ENCODE measurements at places on chromosomes 11 and 22.
A peak's percentile ranks its signal among the peaks of the same experiment; 100 is the strongest.

DNA sequence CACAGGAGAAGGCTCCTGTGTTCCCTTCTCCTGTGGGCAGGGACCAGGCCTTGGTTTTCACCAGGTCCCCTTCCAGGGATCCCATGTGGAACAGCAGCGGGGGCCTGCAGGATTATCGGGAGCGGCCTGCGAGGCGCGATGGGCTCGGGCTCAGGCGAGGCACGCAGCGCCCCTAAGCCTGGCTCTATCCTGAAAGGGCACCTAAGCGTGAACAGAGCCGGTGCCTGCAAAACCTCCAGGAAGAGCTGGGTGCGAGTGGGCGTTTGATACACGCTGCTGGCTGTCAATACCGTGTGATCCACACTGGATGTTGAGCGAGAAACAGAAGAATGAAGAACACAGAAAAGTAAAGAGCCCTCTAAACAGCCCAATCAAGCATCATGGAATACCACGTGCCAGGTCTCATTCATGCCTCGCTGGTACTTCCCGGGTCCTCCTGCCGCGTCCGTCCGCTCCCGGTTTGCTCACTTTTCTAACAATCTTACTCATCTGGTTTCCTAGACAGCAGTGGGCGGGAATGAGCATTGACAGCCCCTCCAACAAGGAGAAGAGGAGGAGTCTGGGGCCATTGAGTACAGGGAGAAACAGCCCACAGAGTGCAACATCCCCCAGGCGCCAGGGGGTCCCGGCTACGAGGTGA is 12.5 kb downstream of the OSBPL5 start:
- no peak for DNase-seq

DNA sequence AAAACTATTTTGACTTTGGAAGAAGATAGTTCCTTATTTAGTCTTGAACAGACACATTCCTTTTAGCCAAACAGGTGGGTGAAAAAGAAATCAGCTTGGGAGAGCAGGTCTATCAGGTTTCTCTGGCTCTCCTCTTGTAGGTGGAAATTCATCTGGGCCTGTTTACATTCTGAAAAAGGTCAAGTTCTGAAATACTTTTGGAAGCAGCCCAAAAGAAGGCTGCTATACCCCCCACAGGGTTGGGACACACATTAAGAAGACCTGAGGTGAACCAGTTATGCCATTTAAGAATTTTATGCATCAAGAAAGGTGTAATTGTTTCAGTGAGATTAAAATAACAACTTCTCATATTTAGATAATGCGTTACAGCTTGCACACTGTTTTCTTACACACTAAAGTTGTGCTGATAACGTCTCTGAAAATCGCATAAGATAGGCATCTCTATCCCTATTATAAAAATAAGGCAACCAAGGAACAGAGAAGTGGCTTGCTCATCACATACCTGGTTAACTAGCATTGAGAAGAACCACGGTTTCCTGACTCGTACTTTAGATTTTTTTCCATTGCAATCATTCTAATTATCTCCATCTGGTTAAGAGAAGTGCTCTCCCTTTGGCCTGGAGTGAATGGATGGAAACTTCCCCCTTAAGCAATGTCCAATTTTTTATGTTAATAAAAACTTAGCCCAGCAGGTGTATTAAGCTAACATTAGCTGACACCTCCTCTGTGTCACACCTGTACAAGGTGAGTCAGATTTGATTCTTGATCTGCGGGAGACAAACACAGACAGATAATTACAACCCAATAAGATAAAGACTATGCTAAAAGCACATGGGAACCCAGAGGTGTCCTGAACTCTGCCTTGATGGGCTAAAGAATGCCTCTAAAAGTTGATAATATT is 60.5 kb upstream of the UCP3 start:
- no peak for DNase-seq

DNA sequence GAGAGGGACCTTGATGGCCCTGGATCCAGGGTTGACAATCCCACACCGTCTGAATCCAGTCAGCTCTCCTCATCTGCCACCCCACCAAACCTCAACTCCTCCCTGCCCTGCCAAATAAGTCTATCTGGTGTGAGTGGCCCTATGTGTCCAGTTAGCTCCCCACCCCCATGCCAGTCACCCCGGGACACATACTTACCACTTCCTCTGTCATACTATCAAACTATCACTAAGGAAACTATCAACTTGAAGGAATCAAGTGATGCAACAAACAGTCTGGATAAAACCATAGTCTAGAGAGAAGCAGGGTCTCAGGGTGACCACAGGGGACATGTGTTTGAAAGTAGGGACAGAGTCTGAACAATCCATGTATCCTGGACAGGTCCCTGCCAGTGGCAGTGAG is 13.2 kb upstream of the CSF2RB start:
- DNase-seq, result no peak

GRCh38 chr11:36057379-36058042 is 113.6 kb downstream of the LDLRAD3 start:
- DNase-seq, result no peak

DNA sequence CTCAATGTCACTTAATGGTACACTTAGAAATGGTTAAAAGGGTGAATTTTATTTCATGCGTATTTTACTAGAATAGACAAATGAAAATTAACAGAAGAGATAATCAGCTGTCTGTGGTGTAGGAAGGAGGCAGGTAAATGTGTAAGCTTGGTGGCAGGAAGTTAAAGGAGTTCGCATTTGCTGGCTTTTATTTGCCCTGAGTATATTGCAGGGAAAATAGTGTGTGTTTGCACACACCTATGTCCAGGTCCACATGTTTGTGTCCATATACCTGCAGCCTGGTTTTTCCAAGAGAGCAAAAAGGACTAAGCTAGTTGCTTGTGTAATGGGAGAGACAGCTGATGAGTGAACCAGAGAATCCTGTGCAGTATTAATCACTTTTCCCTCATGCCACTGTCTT is 16.0 kb downstream of the NTM start:
- no peak for DNase-seq

- DNase-seq, result no peak
These were observed 597.2 kb downstream of the DLG2 start for GRCh38 chr11:85029964-85030363.

DNA sequence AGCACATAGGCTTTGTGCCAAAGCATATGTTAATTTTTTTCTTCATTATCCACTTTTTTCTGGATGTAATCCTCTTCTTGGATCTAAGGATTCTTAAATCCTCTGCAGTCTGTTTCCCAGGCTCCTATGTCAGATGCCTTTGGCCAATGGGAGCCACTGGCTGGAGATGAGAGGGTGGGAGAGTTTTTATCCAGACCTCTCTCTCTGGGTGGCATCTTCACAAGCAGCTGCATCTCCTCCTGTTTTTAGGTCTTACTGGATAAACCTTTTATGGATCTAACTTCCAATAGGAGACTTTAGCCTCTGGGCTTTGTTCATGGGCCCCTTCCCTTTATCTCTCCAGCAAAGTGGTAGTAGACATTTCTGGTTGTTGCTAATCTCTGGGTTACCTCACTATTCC is 22.4 kb upstream of the MPPED2 start:
- no peak for DNase-seq

DNA sequence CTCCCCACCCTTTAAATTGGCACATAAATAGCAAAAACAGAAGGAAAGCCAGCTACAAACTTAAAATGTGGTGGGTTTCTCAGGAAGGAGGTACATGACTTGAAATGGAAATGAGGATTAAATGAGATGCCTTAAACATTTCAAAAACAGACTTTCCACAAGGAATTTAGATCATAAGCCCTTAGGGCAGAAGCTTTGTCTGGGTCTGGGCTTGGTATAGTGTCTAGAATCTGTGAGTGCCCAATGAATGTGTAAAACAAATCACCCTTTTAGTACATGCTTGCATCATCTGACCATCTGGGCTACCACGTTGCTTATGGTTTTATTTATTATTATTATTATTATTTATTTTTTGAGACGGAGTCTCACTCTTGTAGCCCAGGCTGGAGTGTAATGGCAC is 37.1 kb upstream of the CREB3L1 start:
- no peak for DNase-seq

- DNase-seq, result no peak
These were observed 98.2 kb downstream of the MSANTD4 start for GRCh38 chr11:105923807-105924206.

GRCh38 chr11:75656044-75656727 is 12.7 kb downstream of the MAP6 start:
- DNase-seq, result no peak

DNA sequence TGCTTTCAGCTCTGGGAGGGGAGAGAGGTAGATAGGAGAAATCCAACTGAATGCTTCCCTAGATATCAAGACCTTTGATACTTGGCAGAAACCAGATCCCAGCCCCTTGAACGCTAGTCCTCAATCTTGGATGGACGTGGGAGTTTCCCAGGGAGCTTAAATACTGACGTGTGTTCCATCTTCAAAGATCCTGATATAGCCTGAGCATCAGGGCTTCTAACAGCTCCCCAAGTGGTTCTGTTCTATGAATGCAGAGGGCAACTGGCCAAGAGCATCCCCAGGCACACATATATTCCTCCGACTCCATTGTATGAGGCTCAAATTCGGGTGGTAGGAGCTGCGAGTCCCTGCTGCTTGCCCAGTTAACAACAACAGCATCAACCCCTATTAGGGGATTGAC is 8.7 kb upstream of the ACCS start:
- DNase-seq, result no peak

DNA sequence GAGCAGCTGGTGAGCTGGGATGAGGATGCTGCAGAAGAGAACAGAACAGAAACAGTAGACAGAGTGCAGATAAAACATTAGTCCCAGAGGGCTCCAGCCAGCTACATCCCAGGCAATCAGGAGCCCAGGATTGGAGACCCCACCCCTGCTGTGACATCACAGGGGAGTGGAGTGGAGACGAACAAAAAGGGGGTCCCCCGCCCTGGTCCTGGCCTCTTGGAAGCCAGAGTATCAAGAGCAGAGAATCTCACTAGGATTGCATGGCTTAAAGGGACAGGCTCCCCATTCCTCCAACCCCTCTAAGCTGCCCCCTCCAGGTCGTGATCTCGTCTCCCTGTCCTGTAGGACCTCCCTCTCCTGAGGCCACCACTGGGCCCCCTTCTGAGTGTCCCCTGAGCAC is at the start of gene P2RX3:
Gene P2RX3 (plus strand): TSS at position 211 of the 400 bp plus-strand sequence. CDS start 199 bp downstream, outside the sequence.
- no peak for DNase-seq

- no peak for DNase-seq
These were observed 15.3 kb downstream of the IL18BP start for GRCh38 chr11:72013765-72014711.

- DNase-seq, result no peak
These were observed 412.4 kb downstream of the CTTN start for GRCh38 chr11:70810681-70811080.

- no peak for DNase-seq
These were observed 21.5 kb upstream of the POU2AF1 start for GRCh38 chr11:111400595-111400994.

DNA sequence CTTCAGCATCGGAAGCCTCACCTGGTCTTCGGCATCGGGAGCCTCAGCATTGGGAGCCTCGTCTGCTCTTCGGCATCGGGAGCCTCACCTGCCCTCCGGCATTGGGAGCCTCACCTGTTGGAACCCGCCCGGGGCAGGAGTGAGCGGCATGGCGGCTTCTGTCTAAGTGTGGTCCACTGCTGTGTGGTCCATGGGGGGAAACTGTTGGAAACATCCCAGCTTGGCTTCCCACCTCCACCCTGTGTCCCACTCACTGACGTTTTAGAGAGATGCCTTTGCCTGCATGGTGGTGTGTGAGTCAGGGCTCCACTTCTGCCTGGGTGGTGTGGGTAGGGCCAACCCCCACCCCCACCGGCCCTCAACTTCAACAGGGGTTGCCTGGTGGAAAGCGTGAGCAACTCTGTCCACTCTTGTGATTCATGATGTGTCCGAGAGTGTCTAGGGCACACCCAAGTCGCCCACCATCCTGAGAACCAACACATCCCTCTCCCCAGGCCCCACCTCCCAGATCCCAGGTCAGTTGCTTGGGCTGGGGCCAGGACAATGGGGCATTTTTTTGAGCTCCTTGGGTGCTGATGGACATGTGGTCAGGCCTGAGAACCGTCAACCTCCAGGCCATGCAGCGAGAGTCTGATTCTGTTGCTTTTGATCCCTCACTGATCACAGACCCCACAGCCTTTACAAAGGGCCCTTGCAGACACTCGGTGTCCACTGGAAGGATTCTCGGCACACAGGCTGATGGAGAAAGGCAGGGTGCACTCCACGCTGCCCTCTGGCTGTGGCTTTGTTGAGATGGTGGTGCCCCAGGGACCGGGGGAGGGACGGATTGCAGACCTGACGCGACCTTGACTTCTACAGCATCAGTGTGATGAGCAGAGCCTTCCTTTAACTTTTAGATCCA is 406.7 kb downstream of the TBC1D22A start:
- no peak for DNase-seq

GRCh38 chr22:32858957-32859356 is 57.5 kb downstream of the TIMP3 start:
- DNase-seq, result no peak

- DNase-seq, result no peak
These were observed 4.8 kb downstream of the LIF start for GRCh38 chr22:30241576-30242371.

DNA sequence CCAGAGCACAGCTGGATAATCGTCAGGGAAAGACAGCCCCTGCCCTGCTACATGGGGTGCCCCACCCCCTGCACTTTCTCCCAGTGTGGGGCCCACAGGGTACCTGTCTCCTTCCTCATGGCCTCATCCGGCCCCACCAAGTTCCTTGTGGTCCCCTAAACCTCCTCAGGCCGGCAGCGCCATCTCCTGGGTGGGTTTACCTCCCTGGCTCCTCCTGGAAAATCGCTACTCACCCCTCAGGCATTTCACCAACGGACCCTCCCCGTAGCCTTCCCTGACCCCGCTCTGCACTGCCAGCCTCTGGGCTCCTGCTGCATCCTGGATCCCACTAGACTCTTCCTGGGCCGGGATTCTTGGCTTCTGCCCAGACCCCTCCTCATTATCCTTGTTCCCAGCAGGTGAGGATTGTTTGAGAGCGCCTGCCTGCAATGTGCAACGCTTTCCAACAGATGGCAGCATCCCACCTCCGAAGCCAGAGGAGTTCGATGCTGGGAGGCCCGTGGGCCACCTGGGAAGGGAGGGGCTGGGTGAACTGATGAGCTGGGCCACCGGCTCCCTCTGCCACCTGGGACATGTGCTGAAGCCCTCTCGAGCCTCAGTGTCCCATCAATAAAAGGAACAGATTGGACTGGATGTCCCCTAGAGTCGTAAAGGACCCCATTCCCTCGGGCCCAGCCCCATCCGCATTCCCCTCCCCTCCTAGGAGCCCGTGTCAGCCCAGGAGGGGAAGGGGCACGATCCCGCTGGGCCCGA is 44.2 kb upstream of the TTLL12 start:
- peak; percentile 64 for DNase-seq

DNA sequence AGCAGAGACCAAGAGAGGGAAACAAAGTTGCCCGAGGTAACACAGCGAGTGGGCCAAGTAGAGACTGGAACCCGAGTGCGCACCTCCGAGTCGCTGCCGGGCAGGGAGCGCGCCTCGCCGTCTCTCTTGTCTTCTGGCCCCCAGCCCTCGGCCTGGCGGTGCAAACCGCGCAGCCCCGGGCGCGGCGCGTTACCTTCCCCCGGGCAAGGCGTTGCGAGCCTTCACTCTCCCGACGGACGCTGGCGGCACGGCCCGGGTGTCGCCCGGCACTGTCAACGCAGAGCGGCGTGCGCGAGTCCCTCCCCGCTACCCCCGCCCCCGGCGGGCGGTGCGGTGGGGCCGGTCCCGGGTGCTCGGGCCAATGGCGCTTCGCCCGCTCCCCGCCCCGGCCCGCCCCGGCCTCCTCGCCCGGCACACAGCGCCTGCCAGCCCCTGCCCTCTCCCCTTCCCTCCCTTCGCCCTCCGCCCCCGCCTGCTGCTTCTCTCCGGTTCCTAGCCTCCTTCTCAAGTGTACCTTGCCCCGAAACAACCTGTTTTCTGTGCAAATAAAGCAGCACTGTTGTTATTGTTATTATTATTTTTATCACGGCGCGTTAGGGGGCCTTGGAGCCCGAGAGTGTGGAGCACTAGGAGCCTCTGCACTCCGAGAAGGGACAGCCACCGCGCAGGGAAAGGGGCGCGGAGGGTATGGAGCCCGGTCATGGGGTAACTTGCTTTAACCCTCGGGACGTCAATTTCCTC is at the start of gene SYTL2:
Gene SYTL2 (minus strand): TSS at position 271 of the 741 bp plus-strand sequence. CDS start 53,416 bp downstream, outside the sequence.
- peak; percentile 67 for DNase-seq
